ENCODE measurements at places on chromosomes 6 and 20.

GRCh38 chr20:57102160-57102559 is 164.3 kb downstream of the BMP7 start:
- DNase-seq, result no peak

GRCh38 chr6:23642849-23643248 is 483.2 kb upstream of the NRSN1 start:
- no peak for DNase-seq

DNA sequence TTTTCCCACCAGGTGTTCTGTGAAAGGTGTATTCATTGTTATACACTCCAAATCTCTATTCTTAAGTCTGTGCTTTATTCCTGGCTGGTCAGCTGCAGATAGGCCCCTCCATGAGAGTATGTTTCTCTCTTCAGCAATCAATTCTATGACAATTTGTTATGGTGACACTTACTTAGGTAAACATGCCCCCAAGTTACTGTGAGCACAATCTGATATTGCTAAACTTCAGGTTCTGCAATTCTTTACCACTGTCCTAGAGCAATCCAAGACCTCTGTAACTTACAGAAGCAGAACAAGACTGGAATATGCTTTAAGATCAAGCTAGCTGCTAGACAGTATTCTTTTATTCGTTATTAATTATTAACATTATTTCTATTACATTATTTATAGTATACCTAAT is 391.9 kb downstream of the FRK start:
- no peak for DNase-seq

GRCh38 chr6:108736832-108737231 is 111.4 kb upstream of the ARMC2 start:
- no peak for DNase-seq

- DNase-seq, result no peak
Observed at GRCh38 chr6:12026120-12026519, 14.0 kb downstream of the HIVEP1 start.

GRCh38 chr6:168410035-168410434 is 30.9 kb upstream of the SMOC2 start:
- DNase-seq, result no peak

DNA sequence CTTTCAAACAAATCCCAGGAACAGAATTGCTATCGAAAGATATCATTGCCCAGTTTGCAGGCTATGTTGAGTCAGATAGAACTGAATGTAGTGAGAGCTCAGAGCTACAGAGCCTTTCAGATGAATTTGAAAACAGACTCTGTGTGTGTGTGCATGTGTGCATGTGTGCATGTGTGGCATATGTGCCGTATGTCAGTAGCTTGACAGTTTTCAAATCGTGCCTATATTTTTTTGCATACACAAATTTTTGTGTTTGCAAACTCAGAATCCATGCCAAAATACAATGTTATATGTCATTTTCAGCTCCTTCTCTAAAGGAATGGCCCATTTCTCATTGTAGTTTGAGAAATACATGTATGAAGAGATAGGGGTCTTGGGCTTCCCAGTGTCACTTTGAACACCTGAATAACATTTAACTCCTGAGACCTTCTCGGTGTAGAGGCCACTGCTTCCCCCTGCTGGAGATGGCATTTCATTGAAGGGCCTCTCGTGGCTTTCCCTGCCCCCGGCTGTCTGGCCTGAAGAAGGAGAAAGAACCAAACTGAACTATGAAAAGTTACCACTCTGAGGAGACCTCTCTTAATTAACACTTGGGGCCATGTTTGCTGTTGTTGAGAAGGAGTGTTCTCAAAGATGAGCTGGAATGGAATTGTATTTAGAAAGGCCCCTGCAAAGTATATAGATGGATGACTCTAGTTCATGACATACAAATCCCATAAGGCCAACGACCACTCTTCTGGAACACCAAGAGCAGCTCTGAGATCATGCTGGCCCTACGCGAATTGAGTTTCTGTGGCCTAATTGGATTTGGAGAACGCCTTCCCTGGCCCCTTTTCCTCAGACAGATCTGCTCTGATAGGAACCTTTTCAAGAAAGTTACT is 58.7 kb downstream of the VAPB start:
- peak; percentile 26 for DNase-seq

DNA sequence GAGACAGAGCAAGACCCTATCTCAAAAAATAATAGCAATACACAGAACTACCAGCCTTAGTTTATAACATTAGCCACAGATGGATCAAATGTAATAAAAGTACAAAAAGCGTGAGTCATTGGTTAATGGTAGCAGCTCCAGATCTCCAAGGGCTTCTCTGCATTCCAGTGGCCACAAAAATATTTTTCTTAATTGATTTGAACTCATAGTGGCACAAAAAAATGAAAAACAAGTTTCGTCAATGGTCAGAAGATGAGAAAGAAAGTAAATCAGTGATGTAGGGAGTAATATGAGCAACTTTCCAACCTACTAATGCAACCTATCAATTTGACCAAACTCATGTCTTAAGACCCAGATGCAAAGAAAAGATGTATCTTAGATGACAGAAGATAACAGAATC is 79.6 kb downstream of the CEP57L1 start:
- DNase-seq, result no peak

GRCh38 chr6:53293691-53294090 is 55.1 kb downstream of the ELOVL5 start:
- DNase-seq, result no peak

- DNase-seq, result no peak
Observed at GRCh38 chr20:17357238-17357637, 130.4 kb downstream of the PCSK2 start.

DNA sequence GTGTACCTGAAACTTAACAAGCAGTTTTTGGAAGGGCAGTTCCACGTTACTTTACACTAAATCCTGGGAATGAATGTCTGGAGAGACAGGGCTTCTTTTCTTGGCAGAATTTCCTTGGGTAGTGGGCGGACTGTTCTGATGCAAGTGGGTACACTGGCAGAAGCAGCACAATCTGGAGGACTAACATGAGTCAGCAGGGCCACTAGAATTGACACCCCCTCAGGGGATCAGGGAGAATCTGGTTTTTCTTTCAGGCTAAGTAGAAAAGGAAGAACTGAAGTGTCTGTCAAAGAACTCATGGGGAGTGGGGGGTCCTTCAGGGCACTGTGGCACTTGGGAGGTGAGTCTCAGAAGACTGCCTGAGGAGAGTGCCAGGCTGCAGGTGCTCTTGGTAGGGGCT is 34.6 kb downstream of the PANK2 start:
- DNase-seq, result no peak

- no peak for DNase-seq
Observed at GRCh38 chr6:121436274-121436857, 920 bp downstream of the GJA1 start.

- DNase-seq, result no peak
Observed at GRCh38 chr6:93799226-93799625, 379.9 kb upstream of the EPHA7 start.

GRCh38 chr20:18466574-18466893 is 296 bp downstream of the DZANK1 start:
- no peak for DNase-seq

GRCh38 chr6:158154816-158155215 is 13.2 kb downstream of the SERAC1 start:
- no peak for DNase-seq

- no peak for DNase-seq
Observed at GRCh38 chr6:96911751-96912150, 12.8 kb upstream of the KLHL32 start.

DNA sequence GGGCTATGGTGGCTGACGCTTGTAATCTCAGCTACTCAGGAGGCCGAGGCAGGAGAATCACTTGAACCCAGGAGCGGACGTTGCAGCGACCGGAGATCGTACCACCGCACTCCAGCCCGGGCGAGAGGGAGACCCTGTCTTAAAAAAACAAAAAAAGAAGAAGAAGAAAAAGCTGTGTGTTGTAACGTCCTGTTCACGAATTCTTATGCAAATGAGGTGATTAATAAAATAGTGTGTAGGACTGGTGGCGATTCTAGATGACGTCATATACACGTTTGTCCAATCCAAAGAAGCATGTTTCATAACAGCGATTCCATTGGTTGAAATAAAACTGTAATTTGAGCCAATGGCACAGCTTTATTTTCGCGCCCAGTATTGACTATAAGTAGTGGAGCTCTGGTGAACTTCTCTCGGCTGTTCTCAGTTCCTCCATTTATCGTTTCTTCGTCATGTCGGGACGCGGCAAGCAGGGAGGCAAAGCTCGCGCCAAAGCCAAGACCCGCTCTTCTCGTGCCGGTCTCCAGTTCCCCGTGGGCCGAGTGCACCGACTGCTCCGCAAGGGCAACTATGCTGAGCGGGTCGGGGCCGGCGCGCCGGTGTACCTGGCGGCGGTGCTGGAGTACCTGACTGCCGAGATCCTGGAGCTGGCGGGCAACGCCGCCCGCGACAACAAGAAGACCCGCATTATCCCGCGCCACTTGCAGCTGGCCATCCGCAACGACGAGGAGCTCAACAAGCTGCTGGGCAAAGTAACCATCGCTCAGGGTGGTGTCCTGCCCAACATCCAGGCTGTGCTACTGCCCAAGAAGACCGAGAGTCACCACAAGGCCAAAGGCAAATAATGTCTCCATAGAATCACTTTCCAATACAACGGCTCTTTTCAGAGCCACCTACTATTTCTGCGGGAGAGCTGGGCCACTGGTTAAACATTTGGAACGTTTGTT is 47.0 kb downstream of the OR2B2 start:
- no peak for DNase-seq

GRCh38 chr20:6857927-6858326 is 90.4 kb downstream of the BMP2 start:
- no peak for DNase-seq

GRCh38 chr20:48056218-48056617 is 270.9 kb upstream of the SULF2 start:
- no peak for DNase-seq

DNA sequence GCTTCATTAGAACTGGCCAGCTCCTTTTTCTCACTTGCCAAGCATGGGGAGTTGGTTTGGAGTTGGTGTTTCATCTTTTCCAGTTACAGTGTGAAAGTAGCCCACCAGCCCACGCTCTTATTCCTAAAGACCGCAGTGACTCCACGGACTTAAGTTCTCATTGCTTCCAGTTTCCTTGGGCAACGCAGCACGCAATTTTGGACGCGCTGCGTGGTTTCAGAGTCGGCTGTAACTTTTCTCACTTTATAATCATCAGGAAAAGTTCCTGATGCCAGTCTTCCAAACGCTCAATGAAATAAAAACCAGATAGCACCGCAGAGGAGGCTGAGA is 381 bp upstream of the PEX7 start:
- DNase-seq, result no peak

DNA sequence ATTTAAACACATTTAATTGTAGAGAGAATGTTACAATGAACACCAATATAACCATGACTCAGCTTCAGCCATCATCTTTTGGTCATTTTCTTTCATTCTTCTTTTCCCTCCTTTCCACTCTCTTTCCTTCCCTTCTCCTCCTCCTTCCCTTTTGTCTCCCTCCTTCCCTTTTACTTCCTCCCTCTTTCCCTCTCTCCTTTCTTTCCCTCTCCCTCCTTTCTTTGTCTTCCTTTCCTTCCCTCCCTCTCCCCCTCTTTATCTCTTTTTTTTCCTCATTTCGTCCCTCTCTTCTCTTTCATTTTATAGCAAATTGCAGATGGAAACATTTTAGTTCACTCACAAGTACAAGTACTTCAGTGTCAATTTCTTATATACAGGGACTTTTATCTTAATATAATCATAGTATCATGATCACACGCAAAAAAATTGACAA is 1.8 kb downstream of the ZKSCAN3 start:
- DNase-seq, result no peak

GRCh38 chr6:118544105-118544504 is 4.0 kb upstream of the PLN start:
- DNase-seq, result no peak

- DNase-seq, result no peak
Observed at GRCh38 chr6:116099036-116099435, 1.6 kb upstream of the NT5DC1 start.

GRCh38 chr20:16699293-16699692 is 30.5 kb upstream of the SNRPB2 start:
- no peak for DNase-seq

GRCh38 chr6:32885698-32886286 is 31.8 kb downstream of the PSMB9 start:
- no peak for DNase-seq

- no peak for DNase-seq
Observed at GRCh38 chr20:38623061-38623460, 21.5 kb downstream of the ARHGAP40 start.

DNA sequence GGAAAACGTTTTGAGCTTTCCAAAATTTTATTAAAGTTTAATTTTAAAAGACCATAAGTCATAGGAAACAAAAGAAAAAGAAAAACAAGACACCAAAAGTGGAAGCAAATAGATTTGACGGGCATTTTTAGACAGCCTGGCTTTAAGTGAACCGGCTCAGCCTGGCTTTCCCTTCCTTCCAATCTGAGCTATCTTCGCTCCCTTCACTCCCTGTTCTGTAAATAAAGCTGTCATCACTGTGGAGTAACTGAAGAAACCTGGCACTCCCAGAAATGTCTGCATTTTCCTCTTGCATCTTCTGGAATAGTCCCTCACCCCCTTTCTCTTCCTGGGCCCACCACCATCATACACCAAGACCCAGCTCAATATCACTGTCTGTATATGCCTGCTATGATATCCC is 131.9 kb downstream of the IMPG1 start:
- no peak for DNase-seq

GRCh38 chr6:116461932-116462885 is 1.0 kb downstream of the CALHM6 start:
- peak; percentile 4 for DNase-seq

- no peak for DNase-seq
Observed at GRCh38 chr6:134621858-134622257, 303.9 kb upstream of the SGK1 start.

GRCh38 chr6:156886409-156886808 is 109.2 kb downstream of the ARID1B start:
- no peak for DNase-seq

GRCh38 chr6:82257088-82257774 is 9.7 kb upstream of the IBTK start:
- DNase-seq, result no peak

GRCh38 chr6:383856-384255 is 7.7 kb upstream of the IRF4 start:
- no peak for DNase-seq

DNA sequence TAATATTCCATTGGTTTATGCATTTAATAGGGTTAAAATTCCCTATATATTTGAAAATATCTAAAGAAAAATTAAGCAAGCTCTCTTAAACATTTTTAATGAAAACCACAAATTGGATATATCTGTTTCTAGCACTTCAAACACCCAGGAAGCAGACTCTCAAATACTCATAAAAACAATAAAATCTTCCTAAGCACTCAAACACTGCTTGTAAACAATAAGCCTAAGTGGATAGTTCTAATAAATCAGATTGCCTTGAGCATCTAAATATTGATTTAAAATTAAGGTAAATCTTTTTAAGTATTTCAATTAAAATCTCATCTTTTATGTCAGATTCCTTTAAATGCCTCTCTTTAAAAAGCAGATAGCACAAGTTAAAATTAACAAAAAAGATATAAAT is 254.4 kb downstream of the KCNQ5 start:
- DNase-seq, result no peak

- DNase-seq, result no peak
Observed at GRCh38 chr6:105746509-105746908, 339.6 kb upstream of the PRDM1 start.

All from stimulated activated CD8-positive, alpha-beta memory T cell treated with anti-CD3 and anti-CD28 coated beads, Interleukin-2, amount 100 ng/mL, for 1 hour (primary cell).